CD4-positive, CD25-positive, alpha-beta regulatory T cell (primary cell): ENCODE measurements at places on chromosomes 2 and 18. TPM values are rescaled to one million over a fixed set of nuclear protein-coding genes. Genes with fewer than 3 reads are reported as not detected.

CYRIA gene
- total RNA-seq = not detected

DNA sequence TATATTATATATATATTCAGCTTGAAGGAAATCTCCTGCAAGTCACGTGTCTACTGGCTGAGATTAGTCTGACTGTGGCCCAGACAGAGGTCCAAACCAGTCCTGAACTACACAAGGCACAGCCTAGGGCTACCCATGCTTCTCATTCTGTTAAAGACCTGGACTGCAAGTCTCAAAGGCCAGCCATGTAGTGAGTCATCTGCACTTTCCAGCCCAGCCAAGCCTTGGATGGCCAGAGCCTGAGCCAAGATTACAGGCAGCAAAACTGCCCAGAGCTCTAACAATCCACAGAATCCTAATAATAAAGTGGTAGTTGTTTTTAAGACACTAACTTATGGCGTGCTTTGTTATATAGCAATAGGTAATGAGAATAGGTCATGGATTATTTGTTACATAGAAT, 259.6 kb downstream of the SS18 start:
- H3K36me3 ChIP-seq = no peaks in the 10 kb centered on the region
- H3K27me3 ChIP-seq = no peaks in the 10 kb centered on the region
- no peak for DNase-seq
- H3K4me3 ChIP-seq = no peak overlapping the region

REG1A gene
- not detected for total RNA-seq

ADAM23 gene
- 0.10 TPM for total RNA-seq

VAMP5 gene
- 54.8 TPM for total RNA-seq

GRCh38 chr2:29519338-29519925, 402.0 kb downstream of the ALK start:
- H3K27me3 ChIP-seq = no peaks in the 10 kb centered on the region
- no peak for DNase-seq
- H3K4me1 ChIP-seq = no peaks in the 10 kb centered on the region
- H3K27ac ChIP-seq = no peak overlapping the region
- H3K4me3 ChIP-seq = no peak overlapping the region

DNA sequence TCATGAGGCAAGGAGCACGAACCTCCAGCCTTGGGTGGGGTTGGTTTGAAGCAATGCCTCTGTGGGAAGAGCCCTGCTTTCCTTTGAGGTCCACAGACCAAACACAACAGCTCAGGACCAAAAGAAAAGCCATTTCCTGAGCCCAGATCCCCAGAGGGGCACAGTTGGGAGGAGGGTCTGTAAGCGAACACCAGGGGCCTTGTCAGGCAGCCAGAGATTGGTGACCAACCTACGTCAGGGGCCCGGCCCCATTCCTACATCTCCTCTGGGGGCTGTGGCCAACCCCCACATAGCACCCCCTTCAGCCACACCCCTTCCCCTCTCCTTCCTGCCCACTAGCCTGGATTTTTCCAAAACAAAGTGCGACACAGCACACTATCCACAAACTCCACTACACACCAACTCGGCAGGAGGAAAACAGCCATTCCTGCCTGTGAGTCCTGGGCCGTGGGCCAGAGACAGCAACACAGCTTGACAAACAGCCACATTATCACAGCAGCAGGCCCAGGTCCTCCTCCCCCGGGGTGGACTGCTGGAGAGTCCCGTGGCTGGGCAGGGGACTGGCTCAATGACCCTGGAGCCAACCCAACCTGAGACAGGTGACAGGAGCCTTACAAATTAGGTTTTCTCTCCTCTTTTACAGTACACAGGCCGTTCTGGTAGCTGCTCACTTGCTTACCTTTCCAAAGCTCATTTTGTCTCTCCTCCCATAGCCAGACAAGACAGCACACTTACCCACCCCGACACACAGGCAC, 98.8 kb downstream of the TNS1 start:
- H3K36me3 ChIP-seq = no peaks in the 10 kb centered on the region
- no peak overlapping the region for H3K27ac ChIP-seq
- H3K4me3 ChIP-seq = no peak overlapping the region

- no peaks in the 10 kb centered on the region for H3K27me3 ChIP-seq
- no peaks in the 10 kb centered on the region for H3K4me1 ChIP-seq
- no peak overlapping the region for H3K27ac ChIP-seq
- H3K36me3 ChIP-seq = no peaks in the 10 kb centered on the region
These were observed 77.1 kb downstream of the DDX1 start for GRCh38 chr2:15668611-15669305.

- H3K4me3 ChIP-seq = no peak overlapping the region
- peaks cover 21% of the 10 kb centered on the region for H3K27me3 ChIP-seq
- H3K27ac ChIP-seq = no peak overlapping the region
- H3K36me3 ChIP-seq = no peaks in the 10 kb centered on the region
- no peaks in the 10 kb centered on the region for H3K4me1 ChIP-seq
- no peak for DNase-seq
These were observed 12.6 kb upstream of the SEC11C start for GRCh38 chr18:59127047-59127446.

DNA sequence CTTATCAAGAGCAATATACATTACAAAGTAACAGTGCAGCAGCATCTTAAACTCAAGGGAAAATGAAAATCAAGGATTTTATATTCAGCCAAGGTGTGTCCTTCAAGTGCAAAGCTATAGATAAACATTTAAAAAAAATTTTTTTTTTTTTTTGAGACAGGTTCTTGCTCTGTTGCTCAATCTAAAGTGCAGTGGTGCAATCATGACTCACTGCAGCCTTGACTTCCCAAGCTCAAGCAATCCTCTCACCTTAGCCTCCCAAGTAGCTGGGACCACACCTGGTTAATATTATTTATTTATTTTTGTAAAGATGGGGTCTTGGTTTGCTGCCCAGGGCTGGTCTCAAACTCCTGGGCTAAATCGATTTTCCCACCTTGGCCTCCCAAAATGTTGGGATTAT, 9.0 kb downstream of the CDKL4 start:
- no peaks in the 10 kb centered on the region for H3K27me3 ChIP-seq
- no peaks in the 10 kb centered on the region for H3K36me3 ChIP-seq
- no peaks in the 10 kb centered on the region for H3K4me1 ChIP-seq
- H3K4me3 ChIP-seq = no peak overlapping the region

GYPC gene
- 75.2 TPM for total RNA-seq

GRCh38 chr2:76861708-76862107, 660.5 kb downstream of the LRRTM4 start:
- no peak for DNase-seq
- no peaks in the 10 kb centered on the region for H3K27me3 ChIP-seq
- H3K4me3 ChIP-seq = no peak overlapping the region
- H3K4me1 ChIP-seq = no peaks in the 10 kb centered on the region

GPAT2 gene
- total RNA-seq = 2.0 TPM

- no peaks in the 10 kb centered on the region for H3K4me1 ChIP-seq
- no peak overlapping the region for H3K27ac ChIP-seq
- no peak for DNase-seq
- no peak overlapping the region for H3K4me3 ChIP-seq
These were observed 15.9 kb downstream of the ARHGEF4 start for GRCh38 chr2:130852521-130853115.

DNA sequence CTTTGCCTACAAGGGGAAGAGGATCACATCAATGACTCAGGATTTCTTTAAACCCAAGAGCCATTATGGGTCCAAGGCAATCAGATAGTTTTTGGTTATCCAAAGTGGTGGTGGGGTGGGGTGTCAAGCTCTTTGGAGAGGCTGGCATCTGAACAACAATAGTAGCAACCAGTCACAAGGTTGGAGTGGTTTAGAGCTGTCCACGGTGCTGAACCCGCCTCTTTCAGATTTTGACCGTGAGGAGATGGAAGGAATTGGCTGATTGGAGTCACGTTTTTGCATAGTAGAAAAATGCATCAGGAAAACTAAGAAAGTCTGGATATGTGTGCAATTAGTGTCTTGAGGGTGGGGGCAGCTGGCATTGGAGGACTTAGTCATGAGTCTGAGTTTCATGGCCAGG, 159.9 kb downstream of the LOXHD1 start:
- H3K36me3 ChIP-seq = no peaks in the 10 kb centered on the region
- DNase-seq = no peak
- H3K27me3 ChIP-seq = peaks cover 2% of the 10 kb centered on the region
- no peaks in the 10 kb centered on the region for H3K4me1 ChIP-seq
- H3K27ac ChIP-seq = no peak overlapping the region

GRCh38 chr2:18987592-18988073, 370.8 kb downstream of the OSR1 start:
- no peaks in the 10 kb centered on the region for H3K27me3 ChIP-seq
- no peak for DNase-seq
- no peak overlapping the region for H3K4me3 ChIP-seq

- H3K4me1 ChIP-seq = no peaks in the 10 kb centered on the region
- DNase-seq = no peak
- no peaks in the 10 kb centered on the region for H3K27me3 ChIP-seq
These were observed 588.0 kb upstream of the NRXN1 start for GRCh38 chr2:51619961-51620360.

GRCh38 chr2:95278051-95278471, 3.8 kb downstream of the PROM2 start:
- no peak for DNase-seq
- no peaks in the 10 kb centered on the region for H3K4me1 ChIP-seq
- no peaks in the 10 kb centered on the region for H3K27me3 ChIP-seq
- H3K4me3 ChIP-seq = no peak overlapping the region
- no peak overlapping the region for H3K27ac ChIP-seq

MAIP1 gene
- total RNA-seq = 23.3 TPM

POTEI gene
- total RNA-seq = not detected

ITGA4 gene
- 18.8 TPM for total RNA-seq

CTIF gene
- 1.8 TPM for total RNA-seq

GRCh38 chr2:43075811-43076585, 150.4 kb downstream of the ZFP36L2 start:
- no peaks in the 10 kb centered on the region for H3K36me3 ChIP-seq
- H3K4me1 ChIP-seq = no peaks in the 10 kb centered on the region
- no peak overlapping the region for H3K4me3 ChIP-seq
- no peak for DNase-seq
- H3K27ac ChIP-seq = no peak overlapping the region

GRCh38 chr2:205837663-205838062, 155.4 kb downstream of the NRP2 start:
- H3K27me3 ChIP-seq = peaks cover 2% of the 10 kb centered on the region
- H3K36me3 ChIP-seq = no peaks in the 10 kb centered on the region
- DNase-seq = no peak

DNA sequence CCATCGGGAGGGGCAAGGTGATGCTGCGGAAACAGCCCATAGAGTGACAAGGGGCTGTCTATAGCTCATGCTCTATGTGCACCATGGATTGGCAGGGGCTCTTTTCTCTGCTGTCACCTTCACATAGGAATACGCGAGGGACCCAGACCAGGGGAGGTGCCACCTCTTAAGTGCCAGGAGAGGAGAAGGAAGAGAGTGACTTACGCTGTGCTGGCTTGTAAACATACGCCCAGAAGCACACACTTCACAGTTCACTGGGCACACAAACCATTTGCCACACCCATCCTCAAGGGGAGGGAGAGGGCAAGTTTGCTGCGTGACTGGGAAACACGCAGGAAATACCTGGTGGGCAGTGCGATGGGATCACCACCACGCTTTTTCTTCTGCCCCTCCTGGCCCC, 65.1 kb upstream of the GPR45 start:
- H3K4me1 ChIP-seq = no peaks in the 10 kb centered on the region
- H3K27ac ChIP-seq = no peak overlapping the region
- H3K27me3 ChIP-seq = no peaks in the 10 kb centered on the region
- DNase-seq = no peak

- H3K36me3 ChIP-seq = no peaks in the 10 kb centered on the region
- DNase-seq = no peak
- H3K4me1 ChIP-seq = no peaks in the 10 kb centered on the region
- no peaks in the 10 kb centered on the region for H3K27me3 ChIP-seq
- no peak overlapping the region for H3K4me3 ChIP-seq
These were observed 86.6 kb downstream of the COL6A3 start for GRCh38 chr2:237327175-237327950.

DNA sequence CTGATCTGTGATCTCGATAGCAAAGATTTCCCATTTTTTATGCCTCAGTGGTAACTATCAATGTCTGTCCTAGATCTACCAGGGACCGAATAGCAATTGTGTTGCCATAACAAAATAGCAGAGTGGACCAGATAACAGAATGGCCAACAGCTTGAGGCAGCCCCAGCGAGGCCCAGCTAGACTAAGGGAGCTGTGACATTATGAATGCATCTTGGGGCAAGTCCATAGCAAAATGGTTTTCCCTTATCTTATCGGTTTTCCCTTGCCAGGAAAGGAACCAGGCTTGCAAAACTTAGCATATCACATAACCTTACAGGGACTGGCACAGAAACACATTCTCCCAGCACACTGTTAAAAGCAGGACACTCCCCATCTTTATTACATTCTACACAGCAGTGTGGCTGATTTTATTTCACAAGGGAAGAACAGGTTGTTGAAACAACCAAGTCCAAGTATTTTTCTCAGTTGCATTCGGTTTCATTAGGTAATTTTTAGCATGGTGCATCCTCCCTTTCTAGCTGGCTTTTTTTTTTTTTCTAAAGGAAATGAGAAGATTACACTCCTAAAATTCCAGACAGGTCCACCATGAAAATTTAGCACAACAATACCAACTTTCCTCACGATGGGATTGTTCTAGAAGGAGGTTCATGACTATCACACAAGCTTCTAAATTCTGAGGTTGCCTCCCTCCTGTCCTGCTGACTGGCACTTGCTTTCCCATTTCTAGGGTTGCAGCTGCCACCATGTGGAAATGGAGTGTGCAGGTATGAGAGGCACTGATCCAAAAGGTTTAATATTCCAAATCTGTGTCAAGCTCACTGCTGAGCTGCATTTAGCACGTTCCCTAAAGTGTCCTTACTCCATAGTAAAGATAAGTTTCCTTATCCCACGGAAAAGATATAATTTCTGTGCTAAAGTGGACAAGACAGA, 97.0 kb upstream of the SLC35G4 start:
- no peaks in the 10 kb centered on the region for H3K27me3 ChIP-seq
- H3K27ac ChIP-seq = no peak overlapping the region
- H3K4me1 ChIP-seq = no peaks in the 10 kb centered on the region
- H3K36me3 ChIP-seq = no peaks in the 10 kb centered on the region
- no peak overlapping the region for H3K4me3 ChIP-seq
- DNase-seq = no peak
